ENCODE measurements at places on chromosomes 2 and 18.

GRCh38 chr2:36147670-36148390 is 207.7 kb upstream of the CRIM1 start:
- DNase-seq: no peak

- DNase-seq: no peak
Measured at GRCh38 chr2:44731505-44731904, 210.0 kb upstream of the SIX3 start.

DNA sequence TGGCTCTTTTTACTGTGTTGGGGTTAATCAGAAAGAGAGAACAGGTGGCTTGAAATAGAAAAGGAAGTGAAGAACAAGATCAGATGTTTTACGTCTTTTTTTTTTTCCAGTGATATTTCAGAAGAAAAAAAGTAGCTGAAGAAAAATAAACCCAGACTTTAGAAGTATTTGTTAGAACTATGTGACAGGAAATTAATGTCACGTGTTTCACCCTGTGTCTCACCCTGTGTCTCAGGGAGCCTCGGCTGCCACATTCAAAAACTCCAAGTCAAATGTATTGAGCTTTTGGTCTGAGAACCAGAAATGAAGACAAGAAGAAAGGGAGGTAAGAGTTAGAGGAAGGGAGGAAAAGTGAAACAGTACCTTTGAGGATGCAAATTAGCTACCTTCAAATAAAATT is 38.0 kb downstream of the AKAIN1 start:
- DNase-seq: peak; percentile 26

DNA sequence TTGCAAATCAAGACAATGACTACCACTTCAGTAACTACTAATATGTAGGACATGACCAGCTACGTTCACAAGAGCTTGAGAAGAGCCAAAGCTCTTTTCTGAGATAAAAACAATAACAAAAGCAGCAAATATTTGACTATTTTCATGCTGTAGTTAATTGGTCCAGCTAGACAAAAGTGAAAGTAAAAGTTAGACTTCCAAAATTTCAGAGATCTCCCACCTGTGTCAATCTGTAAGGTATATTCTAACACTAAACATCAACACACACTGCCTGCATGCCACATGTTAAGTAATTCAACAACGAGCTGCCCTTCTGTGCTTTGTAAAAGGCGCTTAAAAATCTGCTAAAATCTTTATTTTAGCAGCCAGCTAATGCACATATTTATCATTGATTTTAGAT is 185.9 kb downstream of the SLC39A10 start:
- no peak for DNase-seq

DNA sequence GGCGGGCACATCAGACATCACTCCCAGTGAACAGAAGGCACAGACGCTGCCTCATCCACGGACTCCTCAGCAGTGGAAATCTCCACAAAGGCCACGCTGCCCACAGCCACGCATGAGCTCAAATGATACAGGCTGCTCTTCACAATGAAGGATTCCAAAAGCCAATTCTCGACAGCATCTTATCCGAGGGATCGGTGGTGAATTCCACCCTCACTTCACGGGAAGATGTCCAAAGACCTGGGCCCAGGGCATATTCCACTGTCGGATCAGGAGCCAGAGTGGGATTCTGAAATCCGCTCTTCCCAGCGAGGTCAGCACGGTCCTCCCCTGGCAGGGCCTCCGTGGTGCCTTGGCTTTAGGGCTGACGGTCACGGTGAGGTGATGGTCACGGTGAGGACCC is 55.8 kb downstream of the EIPR1 start:
- no peak for DNase-seq

DNA sequence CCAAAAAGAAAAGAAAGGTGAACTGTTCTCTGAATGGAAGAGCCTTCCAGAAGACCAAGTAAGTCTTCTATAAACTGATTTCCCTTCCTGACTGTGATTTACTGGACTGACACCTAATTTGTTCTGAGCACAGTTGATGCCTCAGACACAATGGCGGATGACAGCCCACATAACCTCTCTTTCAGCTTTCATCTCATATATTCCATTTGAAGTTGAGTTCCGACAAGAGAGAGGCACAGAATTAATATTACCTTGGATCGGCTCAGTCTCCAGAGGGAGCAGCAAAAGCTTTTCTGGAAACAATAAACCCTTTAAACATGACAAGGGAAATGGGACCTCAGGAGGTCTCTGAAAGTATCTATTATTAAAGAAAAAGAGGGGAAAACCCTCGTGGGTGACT is 638.7 kb upstream of the SETBP1 start:
- DNase-seq: no peak

DNA sequence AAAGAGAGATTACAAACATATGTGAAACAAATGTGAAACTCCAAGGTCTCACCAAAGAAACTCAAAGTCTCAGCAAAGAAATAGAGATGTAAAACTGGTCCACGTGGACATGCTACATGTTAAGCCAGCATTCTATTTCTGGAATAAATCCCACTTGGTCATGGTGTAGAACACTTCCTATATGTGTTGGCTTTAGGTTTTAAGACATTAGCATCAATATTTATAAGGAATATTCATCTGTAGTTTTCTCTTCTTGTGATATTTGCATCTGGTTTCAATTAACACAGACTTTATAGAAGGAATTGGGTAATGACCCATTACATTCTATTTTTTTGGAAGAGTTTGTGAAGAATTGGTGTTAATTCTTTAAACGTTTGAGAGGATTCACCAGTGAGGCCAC is 133.1 kb downstream of the COPS8 start:
- no peak for DNase-seq

GRCh38 chr2:231391981-231392380 is 3.5 kb upstream of the B3GNT7 start:
- DNase-seq: peak; percentile 64

DNA sequence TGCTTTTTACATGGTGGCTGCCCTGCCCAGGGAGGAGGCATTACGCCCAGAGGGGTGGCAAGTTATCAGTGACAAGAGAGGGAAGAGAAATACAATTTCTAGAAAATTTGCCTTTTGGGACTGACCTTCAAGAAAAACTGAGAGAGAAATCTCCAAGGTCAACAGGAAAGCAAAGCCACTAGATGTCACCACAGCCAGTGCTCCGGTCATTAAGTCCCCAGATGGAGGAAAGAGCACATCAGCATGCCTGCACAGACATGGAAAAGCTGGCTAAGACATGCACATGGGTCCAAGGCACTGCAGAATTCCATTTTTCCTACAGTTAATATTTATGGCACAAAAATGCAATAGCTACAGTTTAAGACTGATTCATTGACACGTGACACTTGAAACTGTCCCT is 21.0 kb downstream of the FHL2 start:
- no peak for DNase-seq

GRCh38 chr2:147855977-147856376 is 11.1 kb downstream of the ACVR2A start:
- DNase-seq: no peak

DNA sequence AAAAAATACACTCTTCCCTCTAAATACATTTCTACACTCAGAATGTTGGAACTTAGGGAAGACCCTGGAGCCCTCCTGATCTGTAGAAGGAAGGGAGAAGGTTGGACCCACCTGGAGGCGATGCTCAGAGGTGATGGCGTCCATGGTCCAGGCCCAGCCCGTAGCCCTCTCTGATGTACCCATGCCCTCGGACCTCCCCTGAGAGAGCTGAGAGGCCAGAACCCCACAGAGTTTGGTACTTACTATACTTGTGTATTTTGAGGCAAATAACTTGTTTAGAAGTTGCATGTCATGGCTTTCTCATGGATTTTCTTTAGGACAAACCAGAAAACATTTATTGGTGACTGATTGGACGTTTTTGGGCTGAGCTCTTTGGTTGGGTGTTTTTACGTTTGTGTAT is 10.5 kb downstream of the CTDP1 start:
- DNase-seq: no peak

DNA sequence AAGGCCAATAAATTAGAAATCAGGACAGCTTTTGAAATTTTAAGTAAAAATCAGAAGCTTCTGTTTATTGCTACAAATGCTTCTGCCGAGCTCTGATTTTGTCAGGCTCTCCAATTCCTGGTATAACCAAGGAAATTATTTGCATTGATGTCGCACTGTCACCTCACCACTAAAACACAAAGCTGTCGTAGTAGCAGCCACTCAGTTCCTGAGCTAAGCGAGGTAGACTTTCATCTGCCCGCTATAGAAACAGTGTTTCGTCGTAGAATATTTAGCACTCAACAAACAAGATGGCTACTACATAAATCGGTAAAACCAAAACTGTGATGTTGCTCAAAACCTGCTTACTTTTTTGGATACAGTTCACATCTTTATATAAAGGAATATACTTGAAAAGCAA is 141.3 kb upstream of the FOSL2 start:
- no peak for DNase-seq

DNA sequence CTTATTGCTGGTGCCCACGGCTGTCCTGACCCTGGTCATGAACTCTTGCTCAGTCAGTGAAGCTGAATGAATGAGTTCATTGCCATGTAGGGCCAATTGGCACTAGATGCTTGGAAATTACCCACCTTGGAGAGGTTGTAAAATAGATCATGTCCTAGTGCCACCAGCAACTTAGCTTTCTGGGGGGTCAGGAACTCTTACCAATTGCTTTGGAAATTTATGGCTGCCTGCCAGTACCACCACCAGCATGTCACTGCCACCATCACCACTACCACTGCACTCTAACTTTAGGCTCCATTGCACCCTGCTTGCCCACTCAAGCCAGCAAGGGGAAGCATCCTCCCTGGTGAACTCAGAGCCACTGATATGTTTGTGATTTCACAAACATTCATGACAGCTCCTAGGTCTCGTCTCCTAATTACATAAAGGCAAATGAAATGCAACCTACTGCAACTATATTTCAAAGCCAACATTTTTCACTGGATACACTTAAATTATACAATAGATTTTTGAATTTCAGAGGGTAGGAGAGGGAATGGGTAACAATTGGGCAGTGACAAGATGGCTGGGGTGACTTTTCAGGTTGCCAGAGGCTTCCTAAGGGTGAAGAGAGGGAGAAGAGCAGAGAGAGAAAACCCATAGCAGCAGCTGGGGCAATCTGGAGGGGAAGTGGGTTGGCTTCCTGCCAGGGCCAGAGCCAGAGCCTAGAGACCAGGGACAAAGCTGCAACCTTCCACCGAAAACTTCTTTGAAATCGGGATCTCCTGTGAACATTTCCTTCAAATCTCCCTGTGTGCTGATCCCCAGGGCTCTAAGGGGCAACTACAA is 3.5 kb upstream of the EMILIN1 start:
- DNase-seq: peak; percentile 81

DNA sequence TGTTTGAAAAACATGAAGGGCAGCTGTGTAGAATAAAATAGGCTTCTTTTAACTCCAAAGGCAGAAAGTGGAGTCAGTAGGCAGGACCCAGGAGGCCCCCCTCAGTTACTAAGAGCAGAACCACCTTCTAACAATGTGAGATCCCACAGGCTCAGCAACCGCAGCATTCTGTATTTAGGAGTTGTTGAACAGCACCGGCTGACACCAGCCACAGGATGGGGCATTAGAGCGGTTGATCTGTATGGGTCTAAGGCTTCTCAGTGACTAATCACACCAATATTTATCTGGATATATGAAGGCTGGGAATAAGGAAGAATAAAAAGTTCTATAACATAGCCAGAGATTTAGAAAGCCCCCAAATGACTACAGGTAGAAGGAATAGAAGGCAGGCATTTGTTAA is 51.7 kb downstream of the MYO5B start:
- DNase-seq: no peak

DNA sequence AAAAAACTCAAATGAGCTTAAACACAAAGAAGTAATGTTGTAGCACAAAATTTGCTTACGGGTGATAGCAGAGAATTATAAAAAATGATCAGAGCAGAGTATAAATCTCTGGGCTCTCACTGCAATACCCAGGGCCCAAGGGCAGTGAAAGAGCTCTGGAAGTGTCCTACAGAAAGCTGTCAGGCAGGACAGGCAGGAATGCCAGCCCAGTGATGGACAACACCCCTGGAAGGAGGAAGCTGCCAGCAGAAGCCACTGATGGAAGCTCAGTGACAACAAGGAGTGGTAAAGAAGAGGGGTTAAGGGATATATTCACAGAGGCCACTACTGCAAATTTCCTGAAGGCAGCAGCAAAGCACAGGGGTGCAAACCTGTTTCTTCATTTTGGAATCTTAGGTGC is 214.9 kb downstream of the L3MBTL4 start:
- no peak for DNase-seq

DNA sequence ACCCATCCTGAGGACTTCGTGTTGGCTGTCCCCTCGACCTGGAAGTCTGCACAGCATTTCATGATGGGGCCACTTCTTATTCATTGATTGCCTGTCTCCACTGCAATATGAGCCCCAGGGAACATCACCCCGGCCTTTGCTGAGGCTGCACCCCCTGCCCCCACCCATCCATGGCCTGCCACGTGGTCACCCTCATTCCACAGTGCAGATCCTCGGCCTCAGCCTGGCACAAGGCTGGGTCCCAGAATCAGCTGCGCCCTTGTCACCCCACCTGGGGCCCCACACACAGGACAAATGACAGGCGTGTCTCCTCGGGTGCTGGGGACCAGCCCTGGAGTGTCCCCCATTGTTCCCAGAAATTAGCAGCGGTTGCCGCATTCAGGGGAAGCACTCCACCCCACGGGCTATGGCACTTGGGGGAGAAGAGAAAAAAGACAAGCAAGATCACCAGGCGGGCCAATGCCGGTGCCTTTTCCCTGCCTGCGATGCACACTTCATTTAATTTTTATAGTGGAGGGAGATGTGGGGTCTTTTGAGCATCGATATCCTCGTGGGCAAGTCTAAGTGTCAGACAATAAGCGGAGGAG is 157.4 kb downstream of the INHBB start:
- DNase-seq: no peak

DNA sequence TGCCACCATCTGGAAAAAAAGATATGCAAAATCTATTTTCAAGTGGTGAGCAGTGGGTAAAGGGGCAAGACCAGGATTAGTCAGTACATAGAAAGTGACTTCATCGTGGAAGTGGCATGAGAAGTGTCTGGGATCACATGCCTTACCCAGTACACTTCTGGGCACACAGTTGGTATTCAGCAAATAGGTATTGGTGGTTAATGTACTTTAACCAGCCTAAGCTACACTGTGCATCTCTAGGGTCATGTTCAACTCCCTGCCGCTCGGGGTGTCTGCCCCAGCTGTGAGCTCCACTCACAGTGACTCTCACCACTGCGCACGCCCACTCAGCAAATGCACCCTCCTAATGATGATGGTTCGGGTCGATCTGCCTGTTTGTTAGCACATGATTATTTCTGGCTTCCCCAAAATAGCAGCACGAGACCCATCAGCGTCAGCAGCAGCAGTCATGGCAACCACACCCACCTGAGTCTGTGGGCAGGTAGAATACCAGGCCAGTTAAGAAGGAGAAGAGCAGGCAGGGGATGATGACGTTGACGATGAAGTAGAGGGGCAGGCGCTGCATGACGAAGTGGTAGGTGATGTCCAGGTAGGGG is 11.1 kb downstream of the CHRNA1 start:
- DNase-seq: no peak

DNA sequence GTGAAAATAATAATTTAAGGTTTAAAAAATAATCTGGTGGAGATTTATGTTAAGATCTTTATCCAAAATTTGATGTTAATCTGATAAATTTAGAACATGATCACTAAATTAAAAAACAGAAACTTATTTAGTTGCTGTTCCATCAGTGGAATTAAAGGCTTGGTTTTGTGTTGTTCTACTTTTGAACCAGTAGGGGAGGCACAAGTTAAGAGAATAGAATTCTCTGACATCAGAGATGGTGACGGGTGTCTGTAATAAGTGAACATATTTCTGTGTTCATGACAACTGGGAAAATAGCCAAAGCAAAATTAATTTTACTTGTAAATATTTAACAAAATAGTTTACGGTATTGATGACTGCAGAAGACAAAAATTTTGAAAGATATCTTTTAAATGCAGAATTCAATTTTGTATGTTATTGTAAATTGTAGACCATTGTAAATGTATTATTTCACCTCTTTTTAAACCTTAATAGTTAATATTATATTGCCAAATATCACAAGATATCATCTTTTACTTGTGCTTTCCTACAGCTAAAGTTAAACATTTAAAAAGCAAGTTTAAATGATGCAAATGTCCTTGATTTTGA is 106.0 kb downstream of the UBR3 start:
- DNase-seq: peak; percentile 33

Data from OCI-LY7 (cell line).